ENCODE measurements at places on chromosomes 7 and 10.

DNA sequence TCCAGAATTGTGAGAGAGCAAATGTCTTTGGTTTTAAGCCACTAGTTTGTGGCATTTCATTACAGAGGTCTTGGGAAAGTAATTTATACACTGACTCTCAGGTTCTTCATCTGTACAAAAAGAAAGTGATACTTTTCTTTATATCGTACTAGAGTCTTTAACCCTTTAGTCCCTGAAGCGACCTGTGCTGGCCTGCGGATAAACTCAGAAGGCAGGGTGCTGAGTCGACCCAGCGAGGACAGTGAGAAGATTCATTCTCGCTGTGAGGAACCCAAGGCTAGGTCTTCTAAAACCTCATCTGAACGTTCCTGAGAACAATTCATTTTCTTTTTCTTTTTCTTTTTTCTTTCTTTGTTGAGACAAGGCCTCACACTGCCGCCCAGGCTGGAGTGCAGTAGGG is 514.2 kb upstream of the MGMT start:
- DNase-seq = no peak

DNA sequence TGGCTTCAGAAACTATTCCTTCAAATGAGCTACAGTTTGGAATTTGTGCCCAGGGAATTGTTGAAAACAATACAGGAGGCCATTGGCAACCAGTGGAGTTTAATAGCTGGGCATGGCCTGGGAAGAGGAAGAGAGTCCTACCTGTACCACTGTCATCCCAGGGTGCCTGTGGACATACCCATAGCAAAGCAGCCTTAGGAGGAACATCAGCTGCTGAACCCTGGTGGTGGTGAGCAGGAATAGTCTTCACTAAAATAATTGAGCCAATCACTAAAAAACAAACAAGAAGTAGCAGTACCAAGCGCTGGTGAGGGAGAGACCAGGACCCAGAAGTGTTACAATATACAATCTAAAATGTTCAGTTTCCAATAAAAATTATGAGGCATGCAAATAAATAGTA is 14.5 kb downstream of the IGFBP1 start:
- no peak for DNase-seq

GRCh38 chr7:50757703-50758390 is 24.8 kb downstream of the GRB10 start:
- no peak for DNase-seq

DNA sequence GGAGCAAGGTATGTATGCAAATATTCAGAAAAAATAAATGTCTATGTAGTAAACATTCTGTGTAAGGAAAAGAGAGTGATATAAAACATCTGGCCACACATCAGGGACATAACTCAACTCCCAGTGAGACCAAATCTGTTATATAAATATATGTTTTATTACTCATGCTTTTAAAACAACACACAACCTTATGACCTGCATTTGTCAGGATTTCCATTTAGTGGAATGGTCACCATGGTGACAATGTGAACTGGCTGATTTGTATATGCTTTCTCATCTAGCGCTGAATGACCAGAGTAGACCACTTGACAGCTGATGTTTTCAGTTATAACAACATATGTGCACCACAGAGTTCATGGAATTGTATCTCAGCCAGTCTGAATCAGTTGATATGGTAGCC is 551.7 kb downstream of the HTR7 start:
- DNase-seq = no peak

DNA sequence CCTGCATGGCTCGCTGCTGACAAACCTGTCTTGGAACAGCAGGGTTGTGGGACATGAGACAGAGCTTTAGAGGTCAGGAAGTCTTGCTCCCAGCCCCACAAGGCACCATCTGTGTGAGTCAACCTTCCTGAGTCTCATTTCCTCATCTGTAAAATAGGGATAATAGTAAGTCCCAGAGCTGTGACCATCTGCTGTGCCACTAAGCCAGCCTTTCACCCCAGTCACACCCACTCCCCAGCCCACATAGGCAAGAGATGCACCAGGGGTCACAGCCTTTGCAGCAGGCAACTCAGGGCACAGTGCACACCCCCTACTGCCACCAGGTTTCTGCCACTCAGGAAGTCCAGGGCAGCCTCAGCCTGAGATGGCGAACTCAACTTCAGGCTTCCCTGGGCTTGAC is 29.4 kb upstream of the CDH23 start:
- peak; percentile 91 for DNase-seq

DNA sequence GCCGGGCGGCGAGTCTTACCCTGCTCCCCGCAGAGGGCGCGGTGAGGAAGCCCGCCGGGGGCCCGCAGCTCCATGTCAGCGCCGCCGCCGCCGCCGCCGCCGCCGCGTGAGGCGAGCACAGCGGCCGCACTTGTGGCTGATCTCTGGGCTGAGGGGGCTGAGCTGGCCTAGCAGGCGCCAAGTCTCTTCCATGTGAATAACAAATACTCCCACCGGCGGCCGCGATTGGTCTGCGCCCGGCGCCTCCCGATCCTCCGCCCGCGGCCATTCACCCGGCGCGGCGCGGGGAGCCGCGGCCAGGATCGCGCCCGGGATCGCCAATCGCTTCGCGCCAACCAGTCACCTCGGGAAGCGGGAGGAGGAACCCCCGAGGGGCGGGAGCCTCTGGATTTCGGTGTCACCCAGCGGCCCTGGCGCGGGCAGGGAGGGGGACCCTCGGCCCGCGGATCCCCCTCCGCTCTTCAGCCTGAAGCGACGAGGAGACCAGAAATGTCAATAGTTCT is at the start of gene GRM8:
TSS of gene GRM8 (minus strand) at position 164 of the 503 bp plus-strand sequence.
- DNase-seq = peak; percentile 54

GRCh38 chr7:31052487-31052840 is 356 bp downstream of the ADCYAP1R1 start:
- DNase-seq = no peak

- DNase-seq = peak; percentile 79
These were observed 54.9 kb upstream of the ZNF800 start for GRCh38 chr7:127447326-127447945.

DNA sequence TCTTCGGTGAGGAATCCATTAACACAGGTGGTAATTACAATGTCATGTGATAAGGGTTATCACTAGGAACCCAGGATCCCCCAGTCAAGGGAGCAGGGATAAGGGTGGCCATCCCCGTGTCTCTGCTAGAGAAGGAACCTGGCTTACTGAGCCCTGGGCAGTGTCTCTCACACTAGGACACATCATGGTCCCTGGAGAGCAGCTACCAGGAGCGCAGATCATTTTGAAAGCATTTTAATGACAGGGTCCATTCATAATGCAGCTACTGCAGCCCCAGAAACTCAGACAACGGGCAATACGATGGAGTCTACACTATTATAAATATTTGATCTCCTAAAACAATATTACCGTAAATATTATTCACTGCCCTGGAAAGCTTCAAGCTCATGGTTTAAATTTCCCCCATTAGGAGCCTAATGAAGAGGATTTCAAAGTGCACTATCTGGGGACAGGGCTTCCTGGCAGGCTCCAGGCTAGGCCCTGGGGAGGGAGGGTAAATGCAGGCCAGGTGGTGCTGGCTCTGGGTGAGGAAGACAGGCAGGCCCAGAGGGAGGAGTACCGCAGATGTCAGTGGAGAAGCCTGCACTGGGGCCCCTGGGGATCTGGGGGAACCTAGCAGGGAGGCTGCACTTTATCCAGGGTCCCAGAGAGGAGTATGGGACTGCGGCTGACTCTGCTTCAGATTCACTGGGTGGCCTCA is 52.6 kb upstream of the LOXL4 start:
- DNase-seq = no peak

DNA sequence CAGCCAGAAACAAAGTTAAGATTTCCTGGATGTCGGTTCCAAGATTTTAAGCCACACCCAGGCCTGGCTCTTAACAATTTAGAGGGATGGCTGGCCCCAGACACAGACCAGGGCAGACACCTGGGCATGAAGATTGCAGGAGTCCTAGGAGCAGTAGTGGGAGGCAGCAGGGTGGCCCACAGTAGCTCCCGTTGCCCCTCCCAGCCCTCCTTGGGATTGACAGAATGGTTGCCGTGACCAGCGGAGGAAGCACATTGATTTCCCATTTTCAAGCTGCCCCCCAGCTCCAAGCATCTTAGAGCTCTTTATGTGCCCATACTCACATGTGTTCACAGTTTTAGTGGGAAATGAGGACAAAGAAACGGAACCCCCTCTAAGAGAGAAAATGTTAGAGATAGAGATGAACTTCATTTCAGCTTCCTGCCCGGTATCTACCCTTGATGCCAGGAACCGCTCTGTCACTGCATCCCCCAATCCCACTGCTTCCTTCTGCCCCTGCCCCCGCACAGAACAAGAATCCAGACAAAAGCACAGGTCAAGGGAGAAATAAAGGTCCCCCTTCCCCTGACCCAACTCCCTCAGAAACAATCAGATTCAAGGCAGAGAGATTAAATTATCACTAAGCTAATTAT is 101.1 kb downstream of the PLXNA4 start:
- DNase-seq = no peak

GRCh38 chr10:123351715-123352114 is 197.5 kb downstream of the BUB3 start:
- DNase-seq = no peak

GRCh38 chr10:80471715-80472233 is 17.7 kb downstream of the TSPAN14 start:
- no peak for DNase-seq

DNA sequence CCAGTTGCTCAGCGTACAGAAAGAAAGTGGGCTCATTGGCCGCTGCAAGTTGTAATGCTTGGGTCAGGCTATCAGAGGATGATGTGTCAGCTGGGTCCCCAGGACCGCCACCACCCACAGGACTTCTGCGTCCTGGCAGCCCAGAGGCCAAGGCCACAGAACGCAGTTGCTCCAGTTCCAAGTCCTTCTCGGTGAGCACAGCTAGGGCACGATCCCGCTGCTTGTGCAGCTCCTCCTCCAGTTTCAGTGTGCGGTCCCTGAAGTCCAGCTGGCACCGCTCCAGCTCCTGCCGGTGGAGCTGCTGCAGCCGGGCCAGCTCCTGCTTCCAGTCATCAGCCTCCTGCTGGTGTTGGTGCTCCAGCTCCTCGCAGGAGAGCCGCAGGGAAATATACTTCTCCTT is 3.0 kb downstream of the GCC1 start:
- DNase-seq = no peak

DNA sequence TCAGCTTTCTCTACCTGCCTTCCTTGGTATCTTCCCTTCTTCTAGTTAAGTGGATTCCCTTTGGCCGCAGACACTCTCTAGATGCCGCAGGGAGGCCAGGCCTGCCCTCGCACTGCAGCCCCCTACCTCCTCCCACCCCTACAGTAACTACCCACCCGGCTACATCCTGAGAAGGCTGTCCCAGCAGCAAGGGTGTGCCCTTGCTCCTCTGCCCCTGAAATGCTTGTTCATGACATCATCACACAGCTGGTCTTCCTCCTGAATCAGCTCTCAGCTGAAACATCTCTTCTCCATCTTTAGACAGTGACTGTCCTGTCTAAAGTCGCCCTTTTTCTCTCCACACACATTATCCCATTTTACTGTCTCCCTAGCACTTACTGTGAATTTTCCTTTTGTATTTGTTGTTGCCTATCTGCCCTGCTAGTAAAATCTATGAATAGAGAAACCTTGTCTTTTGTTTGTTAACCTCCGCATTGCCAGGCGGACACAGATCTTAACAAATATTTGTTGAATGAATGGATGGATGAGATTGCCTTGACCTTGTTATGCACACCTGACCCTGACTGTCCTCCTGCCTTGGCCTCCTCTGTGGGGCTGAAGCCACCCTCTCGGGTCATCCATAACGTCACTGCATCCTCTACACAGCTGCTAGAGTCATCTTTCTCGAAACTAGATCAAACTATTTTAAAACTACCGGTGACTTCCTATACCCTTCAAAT is 108.9 kb upstream of the GATA3 start:
- DNase-seq = no peak

- DNase-seq = no peak
These were observed 64.7 kb upstream of the CAV2 start for GRCh38 chr7:116434820-116435341.

DNA sequence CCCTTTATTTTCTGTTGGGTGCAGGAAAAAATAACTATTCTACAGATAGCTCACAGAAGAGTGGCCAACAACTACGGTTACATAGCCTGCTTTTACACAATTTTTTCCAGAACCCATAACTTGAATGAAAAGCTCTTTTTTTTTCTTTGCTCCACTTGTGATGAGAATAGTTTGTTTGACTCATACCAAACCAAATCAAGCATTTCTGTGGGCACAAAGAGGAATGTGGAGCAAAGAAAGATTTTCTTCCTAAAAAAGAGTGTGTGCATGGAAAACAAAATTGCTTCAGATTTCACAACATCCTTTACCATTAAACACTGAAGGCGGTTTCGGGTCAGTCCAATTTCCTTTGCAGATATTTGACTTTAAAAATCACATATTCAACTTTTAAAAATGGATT is 54.8 kb upstream of the RAB11FIP2 start:
- DNase-seq = no peak

- no peak for DNase-seq
These were observed 70.3 kb upstream of the GSDME start for GRCh38 chr7:24827589-24827988.

- no peak for DNase-seq
These were observed 301.3 kb downstream of the PHTF2 start for GRCh38 chr7:78099715-78100394.

DNA sequence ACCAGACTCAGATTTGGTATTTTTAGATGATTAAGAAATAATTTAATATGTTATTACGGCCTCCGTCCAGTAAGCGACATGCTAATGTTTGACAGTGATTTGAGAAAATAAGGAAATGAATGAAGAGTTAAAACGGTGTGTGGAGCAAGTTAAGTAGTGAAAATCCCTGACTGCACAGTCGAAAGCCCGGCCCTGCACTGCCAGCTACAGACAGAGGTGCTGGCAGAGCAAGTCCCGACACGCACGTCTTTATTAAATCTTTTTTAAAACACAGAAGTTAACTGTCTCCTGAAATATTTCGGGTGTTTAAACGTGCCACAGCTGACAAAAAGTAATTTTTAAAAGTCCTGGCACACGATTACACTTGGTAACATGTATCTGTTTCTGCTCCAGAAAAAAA is 293.4 kb upstream of the RNF32 start:
- DNase-seq = no peak

DNA sequence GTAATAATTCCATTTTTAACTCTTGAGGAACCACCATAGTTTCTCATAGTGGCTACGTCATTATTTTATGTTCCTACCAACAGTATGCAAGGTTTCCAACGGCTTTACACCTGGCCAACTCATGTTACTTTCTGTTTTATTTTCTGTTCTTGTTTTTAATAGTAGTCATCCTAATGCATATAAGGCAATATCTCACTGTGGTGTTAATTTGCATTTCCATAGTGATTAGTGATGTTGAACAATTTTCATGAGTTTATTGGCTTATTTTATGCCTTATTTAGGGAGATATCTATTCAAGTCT is 465.5 kb upstream of the KLF6 start:
- no peak for DNase-seq

DNA sequence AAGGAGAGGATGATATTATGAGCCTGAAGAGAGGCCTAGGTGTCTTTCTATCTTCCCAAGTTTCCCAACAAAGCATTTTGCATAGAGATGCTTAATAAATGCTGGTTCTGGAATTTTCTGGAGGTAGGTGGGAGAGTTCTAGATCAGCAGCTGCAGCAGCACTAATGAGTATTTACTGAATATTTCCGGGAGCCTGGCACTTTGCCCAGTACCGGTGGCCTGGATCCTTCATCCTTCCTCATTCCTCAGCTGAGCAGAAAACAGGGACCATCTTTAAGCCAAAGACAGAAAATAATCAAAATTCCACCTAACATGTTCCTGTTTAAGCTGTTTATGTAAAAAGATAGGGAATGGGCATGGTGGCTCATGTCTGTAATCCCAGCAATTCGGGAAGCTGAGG is 813.2 kb upstream of the AUTS2 start:
- DNase-seq = no peak

GRCh38 chr10:17409170-17409733 is 45.1 kb downstream of the ST8SIA6 start:
- DNase-seq = no peak

Measured in WERI-Rb-1 (cell line).